ENCODE measurements at places on chromosomes 2 and 18.

DNA sequence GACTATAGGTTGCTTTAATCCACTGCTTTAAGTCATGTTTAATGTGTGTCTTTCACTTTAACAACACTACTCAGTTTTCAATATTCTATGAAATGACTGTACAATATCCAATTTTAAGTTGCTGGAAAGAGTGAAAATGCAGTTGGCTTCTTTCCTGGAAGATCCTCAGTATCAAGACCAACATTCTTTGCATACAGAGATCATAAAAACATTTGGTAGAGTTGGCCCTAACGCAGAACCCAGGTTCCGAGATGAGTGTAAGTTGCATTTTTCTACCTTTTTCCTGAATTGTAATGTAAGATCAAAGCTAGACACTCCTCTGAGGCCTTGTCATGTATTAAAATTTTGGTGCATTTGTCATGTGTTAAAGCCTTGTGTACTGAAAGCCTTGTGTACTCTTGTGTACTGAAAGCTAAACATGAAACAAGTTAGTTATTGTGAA lies 42.9 kb upstream of the TNFRSF11A start:
- DNase-seq = no peak

DNA sequence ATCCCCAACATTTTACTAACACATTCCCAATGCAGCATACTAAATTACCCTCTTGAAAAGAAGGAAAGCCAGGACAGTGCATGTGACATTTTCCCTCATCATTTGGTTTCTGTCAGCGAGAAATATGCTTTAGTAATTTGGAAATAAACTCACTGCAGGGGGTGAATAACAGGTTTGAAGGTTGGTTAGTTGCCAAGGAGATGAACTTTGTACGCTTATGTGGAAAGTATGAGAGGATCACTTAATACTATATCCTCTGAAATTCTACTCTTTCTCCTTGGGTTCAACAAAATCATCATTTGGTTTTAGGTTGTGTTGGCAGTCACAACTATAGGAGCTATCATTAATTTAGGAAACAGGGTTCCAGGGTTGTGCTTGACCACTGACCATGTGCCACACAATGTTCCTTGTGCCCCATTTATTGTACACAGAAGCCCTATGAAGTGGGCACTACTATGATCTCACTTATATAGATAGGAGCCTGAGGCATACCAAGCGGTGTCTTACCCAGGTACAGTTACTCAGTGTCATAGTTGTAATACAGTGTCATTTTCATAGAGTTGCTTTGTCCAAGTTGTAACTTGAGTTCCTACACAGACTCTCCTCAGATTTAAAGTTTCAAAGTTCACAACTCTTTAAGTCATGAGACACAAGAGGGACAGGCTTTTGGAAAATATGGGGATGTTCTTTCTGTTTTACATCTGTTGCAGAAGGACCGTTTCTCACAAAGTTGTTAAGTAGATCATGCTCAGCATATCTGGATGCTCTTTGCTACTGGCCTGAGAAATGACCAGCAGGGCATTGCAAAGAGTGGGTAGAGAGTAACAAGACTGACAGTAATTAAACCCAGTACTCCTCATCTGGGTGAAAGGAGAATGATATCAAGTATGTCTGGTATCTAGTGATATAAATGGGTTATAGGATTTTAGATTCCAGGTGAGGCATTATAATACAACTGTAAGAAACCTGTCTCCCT lies 91.8 kb downstream of the MAP4K4 start:
- DNase-seq = no peak

GRCh38 chr2:207825045-207825954 lies 55.6 kb upstream of the FZD5 start:
- DNase-seq = no peak

- DNase-seq = peak; percentile 65
Measured at GRCh38 chr2:136207030-136207623, 89.2 kb upstream of the CXCR4 start.

GRCh38 chr2:227324642-227324994 lies 433 bp upstream of the MFF start:
- DNase-seq = no peak

DNA sequence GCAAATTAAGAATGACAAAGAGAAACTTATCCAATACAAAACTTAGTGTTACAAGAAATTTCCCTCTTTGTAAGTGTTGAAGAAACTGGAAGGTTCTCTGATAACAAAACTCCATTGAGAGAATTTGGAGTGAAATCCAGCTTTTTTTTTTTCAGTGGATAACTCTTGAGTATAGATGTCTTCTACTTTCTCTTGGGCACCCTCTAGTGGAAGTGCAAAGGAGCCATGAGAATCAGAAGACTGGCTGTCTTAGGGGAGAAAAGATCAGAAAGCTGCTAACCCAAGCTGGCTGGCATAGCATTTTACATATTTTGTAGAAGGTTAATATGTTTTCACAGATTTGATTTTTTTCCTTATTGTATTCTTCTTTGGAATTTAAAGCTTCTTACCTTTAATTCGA lies 138.8 kb upstream of the SATB2 start:
- DNase-seq = no peak

DNA sequence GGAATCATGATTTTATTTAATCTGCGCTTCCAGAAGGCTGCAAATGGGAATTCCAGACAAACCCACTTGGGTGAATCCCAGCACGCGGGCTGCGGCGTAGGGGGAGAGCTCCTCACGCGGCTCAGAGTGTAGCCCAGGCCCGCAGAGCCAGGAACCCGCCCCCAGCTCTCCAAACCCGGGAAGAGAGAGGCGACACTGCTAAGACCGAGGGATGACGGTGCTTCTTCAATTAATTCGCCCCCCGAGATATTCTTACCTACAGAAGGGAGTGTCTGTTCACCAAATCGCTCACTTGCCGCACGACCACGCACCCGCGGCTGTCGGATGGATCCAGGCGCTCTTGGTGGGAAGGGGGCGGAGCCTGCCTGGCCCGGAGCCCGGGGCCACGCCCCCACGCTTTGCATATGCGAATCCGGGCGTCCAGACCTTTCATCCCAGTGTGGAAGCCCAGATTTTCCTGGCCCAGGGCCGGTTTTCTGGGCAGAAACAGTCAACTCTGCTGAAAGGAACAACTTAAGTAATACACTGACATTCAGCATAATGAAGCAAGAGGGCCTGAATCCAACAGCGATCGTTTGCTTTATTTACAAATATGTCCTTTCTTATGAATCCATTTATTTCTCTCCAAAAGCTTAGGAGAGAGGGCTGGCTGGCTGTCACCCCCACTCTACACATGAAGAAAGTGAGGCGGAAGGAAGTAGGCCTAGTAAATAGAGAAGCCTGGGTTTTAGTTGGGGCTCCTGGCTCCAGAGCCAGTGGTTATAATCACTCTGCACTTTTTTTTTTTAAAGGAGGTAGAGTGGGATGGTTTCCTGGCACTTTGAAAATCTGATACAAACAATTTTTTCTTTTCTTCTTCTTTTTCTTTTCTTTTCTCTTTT lies at the start of gene SLC19A3:
Gene SLC19A3, minus strand, starts transcription at position 342 of the 881 bp plus-strand sequence. CDS start 15,710 bp downstream, outside the sequence.
- DNase-seq = no peak

DNA sequence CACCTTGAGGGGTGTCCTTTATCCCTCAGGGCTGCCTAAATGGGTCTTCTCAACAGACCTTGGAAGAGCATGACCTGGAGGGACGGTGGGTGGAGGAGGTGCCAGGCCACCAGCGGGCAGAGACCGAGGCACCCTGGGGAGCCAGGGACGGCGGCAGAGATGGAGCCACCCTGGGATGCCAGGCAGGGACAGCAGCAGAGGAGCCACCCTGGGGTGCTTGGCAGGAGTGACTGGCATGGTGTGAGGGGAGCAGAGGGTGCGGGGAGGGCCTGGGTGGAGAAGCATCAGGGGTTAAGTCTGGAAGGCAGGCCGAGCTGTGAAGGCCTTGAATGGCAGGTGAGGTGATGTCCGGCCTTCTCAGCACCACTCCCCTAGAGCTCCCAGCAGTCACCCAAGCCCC lies 56.1 kb downstream of the CIB4 start:
- DNase-seq = no peak

DNA sequence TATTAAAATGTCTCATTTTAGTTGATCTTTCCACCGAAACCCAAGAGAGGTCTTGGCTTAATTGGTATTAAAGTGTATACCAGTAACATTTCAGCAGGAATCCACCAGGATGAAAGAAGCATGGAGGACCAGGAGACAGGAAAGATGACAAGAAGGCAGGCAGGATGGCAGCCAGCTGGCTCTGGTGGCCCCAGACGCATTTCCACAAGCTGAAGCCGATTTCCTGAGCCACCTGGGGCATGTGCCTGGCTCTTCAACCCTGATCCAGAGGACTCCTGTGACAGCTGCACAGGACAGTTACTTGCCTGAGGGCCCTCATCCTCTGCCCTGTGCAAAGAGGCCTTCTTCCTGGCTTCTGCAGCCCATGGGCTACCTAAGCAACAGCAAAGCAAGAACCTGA lies 56.9 kb upstream of the NFU1 start:
- no peak for DNase-seq

GRCh38 chr2:128835342-128835855 lies 516.7 kb upstream of the HS6ST1 start:
- DNase-seq = no peak

- DNase-seq = no peak
Measured at GRCh38 chr2:47128705-47129104, 26.4 kb downstream of the STPG4 start.

- no peak for DNase-seq
Measured at GRCh38 chr18:79797518-79798345, at the start of gene KCNG2. Gene KCNG2, plus strand, starts transcription at chr18:79797938. Its CDS starts 65,730 bp downstream, at chr18:79863668.

DNA sequence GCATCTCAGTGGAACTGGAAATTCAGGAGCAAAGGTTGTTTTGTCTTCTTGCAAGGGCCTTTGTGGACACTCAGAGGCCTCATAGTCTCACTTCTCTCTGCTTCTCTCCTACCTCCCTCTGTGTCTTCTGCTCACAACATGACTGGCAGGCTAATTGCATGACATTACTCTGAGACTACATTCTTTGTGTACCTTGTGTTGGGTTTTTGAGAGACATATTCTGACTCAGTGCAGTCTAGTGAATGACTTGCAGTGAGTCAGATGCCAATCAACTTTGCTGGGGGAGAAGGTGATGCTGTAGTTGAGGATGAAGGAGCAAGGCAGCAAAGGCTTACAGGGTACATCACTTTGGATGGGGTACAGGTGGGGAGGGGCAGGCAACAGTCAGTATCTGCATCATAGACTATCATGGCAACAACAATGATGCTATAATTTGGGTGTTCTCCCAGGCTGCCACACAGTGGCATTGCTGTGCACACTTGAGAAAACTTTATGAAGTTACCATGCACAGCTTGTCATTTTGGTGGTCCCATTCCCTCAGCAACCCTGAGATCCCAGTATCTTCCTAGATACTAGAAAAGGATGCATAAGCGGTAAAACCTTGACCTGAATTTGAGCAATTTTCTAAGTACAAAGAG lies 69.3 kb upstream of the SLC16A14 start:
- DNase-seq = no peak

GRCh38 chr18:2508155-2508554 lies 63.1 kb downstream of the METTL4 start:
- DNase-seq = no peak

DNA sequence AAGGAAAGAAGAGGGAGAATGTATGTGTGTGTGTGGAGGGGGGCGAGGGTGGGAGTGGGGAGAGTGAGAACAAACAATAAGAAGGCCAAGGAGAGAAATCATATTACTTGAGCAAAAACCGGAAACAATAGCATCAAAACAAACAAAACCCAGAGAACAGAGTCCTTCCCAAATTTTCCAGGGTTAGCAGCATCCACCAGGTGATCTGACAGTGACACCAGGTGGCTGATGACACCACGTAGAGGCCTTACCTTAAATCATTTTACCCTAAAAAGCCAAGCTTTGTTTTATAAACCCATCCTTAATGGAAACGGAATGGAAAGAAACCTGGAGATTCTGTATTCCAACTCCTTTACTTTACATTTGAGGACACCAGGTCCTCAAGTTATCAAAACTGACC lies 42.9 kb downstream of the CDCA7 start:
- no peak for DNase-seq

- DNase-seq = no peak
Measured at GRCh38 chr18:46630160-46630559, 26.9 kb downstream of the LOXHD1 start.

- peak; percentile 18 for DNase-seq
Measured at GRCh38 chr2:157192445-157193423, 64.8 kb upstream of the GALNT5 start.

GRCh38 chr2:149204686-149205085 lies 125.7 kb upstream of the LYPD6 start:
- no peak for DNase-seq

DNA sequence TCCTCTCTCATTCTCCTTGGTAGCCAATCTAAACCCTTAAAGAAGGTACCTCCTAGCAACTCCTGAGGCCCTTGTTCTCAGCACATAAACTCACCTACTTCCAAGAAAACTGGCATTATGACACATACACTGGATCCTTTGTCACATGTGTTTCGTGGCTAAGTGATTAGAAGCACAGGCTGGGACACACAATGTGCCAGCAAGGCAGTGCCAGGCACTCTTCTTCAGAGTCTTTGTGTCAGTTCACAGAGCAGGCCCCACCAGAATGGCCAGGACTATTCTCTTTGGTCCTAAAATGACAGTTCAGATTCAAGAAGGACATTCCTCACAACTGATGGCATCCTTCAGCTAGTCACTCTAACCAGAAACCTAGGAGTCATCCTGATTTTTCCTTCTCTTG lies 40.3 kb downstream of the SMC6 start:
- no peak for DNase-seq

- no peak for DNase-seq
Measured at GRCh38 chr2:226123300-226123699, 676.3 kb downstream of the IRS1 start.

DNA sequence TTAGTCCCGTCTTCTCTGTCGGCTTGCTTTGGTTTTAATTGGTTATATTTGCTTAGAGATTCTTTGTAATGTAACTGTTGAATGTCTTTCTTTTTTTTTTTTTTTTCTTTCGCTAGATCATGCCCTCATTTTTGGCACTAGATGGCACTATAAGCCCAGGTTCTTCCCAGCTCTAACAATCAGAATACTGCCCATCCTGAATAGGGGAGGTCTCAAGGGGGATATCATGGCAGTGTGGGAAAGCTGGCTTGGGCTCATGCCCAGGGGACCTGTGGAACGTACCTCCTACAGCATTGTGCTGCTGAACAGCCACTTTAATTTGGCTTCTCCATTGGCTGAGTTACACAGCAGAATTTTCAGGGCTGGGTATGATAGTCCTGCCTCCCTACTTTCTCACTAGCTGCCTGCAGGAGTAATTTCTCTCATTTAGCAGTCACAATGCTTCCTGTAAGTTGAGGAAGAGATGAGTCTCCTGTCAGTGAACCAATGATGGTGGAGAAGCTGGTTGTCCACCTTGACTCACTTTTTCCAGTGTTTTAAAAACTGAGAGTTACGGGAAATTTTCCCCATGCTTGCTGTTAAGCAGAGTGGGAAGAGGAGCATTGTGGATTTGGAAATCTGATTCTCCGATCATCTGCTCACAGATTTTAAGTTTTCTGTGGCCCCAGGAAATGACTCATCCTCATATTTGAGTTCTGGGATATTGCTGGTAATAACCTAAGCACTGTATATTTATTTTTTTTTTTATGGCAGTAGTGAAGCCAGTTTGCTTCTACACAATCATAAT lies 47.2 kb downstream of the RAD51AP2 start:
- DNase-seq = no peak
